ENCODE measurements at places on chromosomes 16 and 17. TPM values are rescaled to one million over a fixed set of nuclear protein-coding genes. Genes with fewer than 3 reads are reported as not detected.
A peak's percentile ranks its signal among the peaks of the same experiment; 100 is the strongest.

Gene KRT12
- total RNA-seq, result not detected

Gene SLX4
- 6.8 TPM for total RNA-seq

Gene MT1B
- total RNA-seq, result not detected

Gene CHST6
- total RNA-seq, result 0.20 TPM

Gene KRTAP4-4
- total RNA-seq, result not detected

Gene EPOP
- total RNA-seq, result 2.8 TPM

Gene CTRL
- total RNA-seq, result 1.1 TPM

Gene ZNF286A
- total RNA-seq, result 23.1 TPM

DNA sequence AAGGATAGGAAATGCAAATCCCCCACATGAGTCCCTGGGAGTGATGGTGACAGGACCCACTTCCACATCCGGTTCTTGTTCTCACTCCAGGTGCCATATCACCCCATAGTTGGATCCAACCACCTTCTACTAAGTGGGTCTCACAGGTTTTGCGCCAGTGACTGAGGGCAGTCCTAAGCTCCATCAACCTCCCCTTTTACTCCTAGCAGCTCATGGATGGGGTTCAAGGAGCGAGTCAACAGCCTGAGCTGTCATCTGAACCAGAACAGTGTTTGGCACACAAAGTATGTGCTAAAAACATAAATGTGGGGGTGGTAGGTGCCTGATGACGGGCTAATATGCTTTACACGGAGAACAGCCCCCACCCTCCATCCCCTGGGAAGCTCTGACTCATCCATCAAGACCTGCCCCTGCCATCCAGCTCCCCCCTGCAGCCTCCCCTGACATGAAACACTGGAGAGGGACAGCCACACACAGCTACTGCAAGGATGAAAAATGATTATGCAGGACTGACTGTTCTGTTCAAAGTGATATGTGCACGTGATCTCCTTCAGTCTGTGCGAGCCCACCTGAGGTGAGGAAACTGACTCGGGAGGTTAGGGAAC lies 143.2 kb upstream of the CDH5 start:
- DNase-seq, result no peak

GRCh38 chr16:48441863-48442279 lies 56.7 kb upstream of the SIAH1 start:
- DNase-seq, result no peak

- no peak for DNase-seq
Observed at GRCh38 chr17:75751676-75752404, 13.2 kb downstream of the GALK1 start.

DNA sequence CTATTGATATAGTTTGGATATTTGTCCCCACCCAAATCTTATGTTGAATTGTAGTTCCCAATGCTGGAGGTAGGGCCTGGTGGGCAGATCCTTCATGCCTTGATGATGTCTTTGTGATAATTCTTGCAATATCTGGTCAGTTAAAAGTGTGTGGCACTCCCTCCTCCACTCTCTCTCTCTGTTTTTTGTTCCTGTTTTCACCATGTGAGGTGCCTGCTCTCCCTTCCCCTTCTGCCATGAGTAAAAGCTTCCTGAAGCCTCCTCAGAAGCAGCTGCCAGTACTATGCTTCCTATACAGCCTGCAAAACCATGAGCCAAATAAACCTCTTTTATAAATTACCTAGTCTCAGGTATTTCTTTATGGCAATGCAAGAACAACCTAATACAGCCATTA lies 47.3 kb downstream of the TOM1L2 start:
- DNase-seq, result no peak

GRCh38 chr16:8877894-8878522 lies 4.1 kb upstream of the LITAFD start:
- no peak for DNase-seq

GRCh38 chr16:47694543-47694942 lies 233.4 kb downstream of the PHKB start:
- no peak for DNase-seq

GRCh38 chr17:5769593-5770354 lies 185.5 kb upstream of the NLRP1 start:
- DNase-seq, result no peak

GRCh38 chr16:20897922-20898321 lies 2.2 kb downstream of the DCUN1D3 start:
- no peak for DNase-seq

DNA sequence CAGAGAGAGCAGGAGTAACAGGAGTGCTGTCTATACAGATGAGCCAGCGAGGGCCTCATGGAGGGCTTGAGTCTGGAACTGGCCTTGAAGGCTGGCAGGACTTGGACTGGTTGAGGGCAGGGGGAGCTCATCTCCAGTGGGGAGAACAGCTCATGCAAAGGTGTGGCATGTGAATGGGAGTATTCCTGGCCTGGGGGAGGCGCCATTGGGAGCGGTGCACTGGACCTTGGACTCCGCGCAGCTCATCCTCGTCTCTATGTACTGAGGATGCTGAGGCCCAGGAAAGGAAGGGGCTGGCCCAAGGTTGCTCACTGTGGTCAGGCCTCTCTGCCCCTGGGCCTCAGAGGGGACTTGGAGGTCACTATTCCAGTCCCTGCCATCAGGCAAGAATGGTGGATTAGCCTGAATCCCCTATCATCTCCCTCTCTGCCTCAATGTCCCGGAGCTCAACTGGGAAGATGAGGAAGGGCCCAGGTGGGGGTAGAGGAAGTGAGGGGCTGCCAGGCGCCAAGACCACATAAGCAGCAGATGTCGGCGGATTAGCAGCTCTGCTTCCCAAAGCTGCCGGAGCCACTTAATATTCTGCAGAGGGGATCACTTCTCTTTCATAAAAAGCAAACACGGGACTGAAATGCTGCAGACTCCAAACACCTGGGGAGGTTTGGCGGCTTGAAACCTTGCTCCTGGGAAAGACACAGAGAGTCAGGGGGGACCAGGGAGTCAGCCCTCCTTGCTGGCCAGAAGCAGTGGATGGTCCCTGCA lies 88.9 kb downstream of the SDK2 start:
- no peak for DNase-seq

DNA sequence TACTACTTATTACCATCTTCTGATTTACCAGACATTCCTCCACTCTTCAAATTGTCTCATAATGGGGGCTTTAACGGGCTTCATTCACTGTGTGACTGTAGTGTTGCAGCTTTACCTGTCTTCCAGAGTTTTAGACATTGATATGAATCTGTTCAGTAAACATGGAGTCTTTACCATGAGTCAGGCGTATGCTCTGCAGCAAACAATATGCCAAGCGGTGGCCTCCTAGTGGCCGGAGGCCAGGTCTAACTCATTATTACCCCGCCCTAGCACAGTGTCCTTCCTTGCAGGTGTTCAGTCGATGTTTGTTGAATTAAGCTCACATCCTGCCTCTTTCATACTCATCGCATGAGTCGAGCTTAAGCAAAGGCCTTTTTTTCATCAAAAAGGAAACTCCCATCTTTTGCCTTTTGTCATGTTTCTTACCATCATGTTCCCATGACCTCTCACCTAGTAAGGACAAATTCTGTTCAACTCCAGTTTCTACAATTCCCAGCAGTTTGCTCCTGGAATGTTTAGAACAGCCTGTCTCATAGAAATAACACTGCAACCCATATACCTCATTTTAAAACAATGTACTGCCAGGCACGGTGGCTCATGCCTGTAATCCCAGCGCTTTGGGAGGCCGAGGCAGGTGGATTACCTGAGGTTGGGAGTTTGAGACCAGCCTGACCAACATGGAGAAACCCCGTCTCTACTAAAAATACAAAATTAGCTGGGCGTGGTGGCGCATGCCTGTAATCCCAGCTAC lies 39.4 kb downstream of the TUBD1 start:
- DNase-seq, result peak; percentile 57

DNA sequence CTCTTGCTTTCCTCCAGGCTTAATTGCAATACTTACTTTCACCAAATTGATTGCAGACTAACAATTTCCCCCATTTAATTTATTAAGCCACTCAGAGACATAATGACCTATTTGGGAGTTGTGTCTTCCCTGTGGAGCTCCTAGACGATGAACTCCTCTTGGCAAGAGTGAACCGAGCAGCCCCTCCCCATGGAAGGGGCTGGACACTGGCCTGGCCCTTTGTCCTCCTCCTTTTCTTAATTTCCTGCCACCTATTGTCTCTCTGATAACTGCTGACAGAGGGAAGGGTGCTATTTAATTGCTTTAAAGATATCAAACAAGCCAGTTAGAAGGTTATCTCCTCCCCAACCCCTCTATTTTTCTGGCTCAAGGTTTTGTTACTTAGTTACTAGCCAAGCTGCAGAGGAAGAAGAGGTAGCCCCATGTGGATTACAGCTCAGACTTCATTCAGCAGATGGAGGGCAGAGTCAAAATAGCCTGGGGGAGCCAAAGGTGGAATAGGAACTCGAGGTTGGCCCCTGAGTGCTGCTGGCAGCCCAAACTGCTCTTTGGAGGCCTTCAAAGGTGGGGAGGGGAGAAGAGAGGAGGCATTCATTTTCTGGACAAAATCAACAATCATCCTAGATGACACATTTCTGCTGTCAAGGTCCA lies 3.7 kb upstream of the SSTR2 start:
- DNase-seq, result no peak

GRCh38 chr16:25110387-25110947 lies 1.1 kb upstream of the LCMT1 start:
- DNase-seq, result no peak

GRCh38 chr16:69476920-69477443 lies 52.6 kb downstream of the CYB5B start:
- no peak for DNase-seq

DNA sequence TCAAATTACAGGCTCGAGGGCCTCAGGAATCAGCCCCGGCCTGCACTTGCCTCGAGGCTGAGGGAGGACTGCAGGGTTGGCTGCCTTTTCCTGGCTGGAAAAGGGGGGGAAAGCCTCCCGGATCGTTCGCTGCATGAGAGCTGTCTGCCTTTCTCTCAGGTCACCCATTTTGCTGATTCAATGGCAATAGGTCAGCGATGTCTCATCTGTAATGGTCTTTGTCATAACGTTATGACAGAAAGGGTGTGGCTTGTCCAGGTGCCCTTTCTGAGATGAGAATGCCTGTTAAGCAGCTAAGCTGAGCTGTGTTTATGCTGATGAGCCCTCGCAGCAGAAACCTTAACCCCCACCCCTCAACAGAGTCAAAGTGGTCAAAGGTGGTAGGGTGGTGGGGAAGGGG lies 81.8 kb downstream of the AKAP1 start:
- DNase-seq, result no peak

DNA sequence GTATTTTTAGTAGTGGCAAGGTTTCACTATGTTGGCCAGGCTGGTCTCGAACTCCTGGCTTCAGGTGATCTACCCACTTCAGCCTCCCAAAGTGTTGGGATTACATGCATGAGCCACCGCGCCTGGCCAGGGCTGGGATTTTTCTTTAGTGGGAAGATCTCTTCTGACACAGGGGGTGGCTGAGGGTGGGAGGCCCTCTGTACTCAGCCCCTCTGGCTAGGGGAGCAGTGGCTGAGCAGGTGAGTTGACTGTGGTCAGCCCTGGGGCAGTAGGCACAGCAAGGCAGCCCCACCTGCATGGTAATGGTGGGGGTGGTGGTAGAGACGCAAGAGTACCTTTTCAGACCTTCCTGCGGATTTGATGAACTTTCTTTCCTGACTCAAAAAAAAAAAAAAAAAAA lies 12.3 kb upstream of the GPRC5B start:
- no peak for DNase-seq

DNA sequence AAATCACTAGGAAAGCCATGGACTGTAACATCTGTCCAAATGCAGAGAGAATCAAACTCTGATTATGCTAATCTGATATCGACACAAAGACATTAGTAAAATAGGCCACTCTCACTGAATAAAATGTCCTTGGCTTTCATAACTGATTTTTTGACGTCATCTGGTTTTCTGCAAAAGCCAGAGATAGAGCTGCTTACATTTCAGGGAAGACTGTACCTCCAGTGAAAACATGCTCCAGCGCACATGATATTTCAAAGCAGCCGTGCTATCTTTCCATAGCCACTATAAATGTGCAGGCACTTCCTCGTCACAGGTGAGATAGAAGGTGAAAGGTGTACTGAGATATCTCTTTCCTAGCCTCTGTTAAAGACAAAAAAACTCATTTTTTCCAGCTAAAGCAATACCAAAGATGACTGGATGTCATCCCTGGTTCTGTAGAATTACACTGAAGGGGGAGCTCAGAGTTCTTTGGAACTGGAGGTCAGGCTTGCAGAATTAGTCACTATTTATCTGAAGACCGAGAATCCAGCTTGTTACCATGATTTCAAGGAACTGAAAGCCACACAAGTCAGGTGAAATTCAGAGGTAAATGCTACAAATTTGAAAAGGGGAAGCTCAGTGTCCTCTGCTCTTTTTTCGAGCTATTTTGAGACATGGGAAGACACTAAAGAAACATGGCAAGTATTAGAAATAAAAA lies 249.5 kb downstream of the CA10 start:
- no peak for DNase-seq

DNA sequence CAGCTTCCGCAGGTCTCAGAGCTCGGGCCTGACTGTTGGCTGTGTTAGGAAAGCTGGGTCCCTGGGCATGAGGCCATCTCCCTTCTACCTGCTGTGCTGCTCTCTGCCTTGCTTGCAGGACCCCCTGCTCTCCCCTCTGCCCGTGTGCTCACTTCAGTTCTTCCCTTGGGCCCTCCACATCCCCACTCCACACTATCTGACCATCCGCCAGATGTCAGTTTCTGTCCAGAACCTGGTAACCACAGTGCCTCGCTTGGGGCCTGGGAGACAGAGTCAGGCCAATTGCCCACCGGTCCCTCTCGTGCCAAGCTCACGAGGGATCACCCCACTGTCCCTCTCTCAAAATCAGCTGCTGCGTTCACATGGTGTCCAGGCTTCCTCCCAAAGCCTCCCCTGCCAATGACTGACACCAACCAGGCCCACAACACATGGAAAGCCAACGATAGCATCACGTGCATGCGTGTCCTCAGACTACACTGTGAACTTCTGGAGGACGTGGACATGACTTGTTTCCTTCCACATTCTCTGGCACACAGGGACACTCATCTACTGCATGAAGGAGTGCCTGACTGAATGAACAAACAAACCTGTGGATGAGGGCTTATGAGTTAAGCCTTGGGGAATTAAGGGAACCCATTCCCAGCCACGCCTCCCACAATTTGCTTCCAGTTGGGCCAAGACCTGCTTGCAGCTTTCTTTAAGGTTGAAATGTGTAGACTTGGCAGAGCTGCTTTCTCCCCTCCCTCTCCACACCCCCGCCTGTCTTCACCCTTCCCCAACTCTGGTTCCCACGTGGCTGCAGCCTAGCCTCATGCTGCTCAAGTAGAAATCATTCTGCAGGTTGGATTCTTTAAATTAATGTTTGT lies 72.5 kb upstream of the ZNF423 start:
- DNase-seq, result no peak

- no peak for DNase-seq
Observed at GRCh38 chr17:61221181-61221580, 178.5 kb upstream of the TBX2 start.

GRCh38 chr16:88783391-88784073 lies 1.5 kb downstream of the PIEZO1 start:
- no peak for DNase-seq
